Hematopoietic multipotent progenitor cell (in vitro differentiated cells): ENCODE measurements at places on chromosomes 4 and X.

DNA sequence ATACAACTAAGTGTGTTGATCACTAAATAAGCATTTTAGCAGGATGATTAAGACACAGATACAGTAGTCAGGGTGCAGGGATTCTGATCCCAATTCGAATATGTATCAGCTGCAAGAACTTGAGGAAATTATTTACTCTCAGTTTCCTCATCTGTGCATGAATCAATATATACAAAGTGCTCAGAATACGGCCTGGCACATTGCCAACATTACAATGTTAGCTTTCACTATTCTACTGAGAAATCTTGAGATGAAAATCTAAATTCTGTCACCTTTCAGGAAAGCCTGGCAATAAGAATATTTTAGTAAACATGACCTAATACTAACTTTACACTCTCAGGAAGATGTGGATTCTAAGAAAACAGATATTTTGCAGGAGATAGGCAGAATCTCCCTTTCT lies 1001.6 kb upstream of the IGFBP7 start:
- DNase-seq, result no peak

DNA sequence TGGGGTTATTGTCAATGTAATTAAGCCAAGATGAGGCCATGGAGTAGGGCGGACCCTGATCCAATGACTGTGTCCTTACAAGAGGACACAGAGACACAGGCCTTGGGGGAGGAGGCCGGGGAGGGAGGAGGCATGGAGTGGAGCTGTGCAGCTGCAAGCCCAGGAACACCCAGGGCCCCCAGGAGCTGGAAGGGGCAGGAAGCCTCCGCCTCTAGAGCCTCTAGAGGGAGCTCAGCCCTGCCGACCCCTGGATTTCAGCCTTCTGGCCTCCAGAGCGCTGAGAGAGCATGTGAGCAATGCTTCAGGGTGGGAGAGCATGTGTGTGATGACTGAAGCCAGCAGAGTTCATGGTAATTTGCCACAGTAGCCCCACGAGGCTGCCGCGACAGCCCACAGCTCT lies 234.6 kb downstream of the AFAP1 start:
- no peak for DNase-seq

DNA sequence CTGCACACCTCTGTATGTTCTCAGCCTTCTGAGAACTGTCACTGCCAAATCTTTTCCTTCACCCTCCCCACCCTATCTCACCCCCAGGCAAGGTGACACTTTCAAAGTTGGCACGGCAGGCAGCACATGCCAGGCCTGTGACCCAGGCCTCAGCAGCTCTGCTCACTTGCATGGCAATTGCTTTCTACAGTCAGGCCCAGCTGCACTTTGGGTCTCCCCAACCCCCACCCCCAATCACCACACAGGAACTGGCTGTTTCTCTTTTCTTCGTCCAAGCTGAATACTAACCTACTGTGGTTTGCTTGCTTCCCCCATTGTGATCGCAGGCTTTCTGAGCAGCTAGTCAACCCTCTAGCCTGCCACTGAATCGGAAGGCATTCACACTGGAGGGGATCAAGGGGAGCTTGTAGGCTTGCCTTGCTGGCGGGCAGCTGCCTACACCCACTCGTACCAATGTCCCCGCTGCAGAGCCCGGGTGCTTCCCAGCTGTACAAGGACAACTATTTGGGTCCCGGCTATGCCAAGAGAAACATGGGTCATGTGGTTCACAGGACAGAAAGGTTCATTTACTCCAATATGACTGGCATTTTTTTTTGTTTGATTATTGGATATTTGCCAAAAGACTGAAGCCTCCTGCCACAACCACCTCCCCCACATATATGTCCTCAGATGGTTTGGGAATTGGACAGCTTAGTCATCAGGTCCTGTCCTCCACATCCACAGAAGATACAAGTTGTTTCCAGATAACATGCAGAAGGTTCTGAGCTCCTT lies 28.1 kb downstream of the SLC25A43 start:
- peak; percentile 65 for DNase-seq

- no peak for DNase-seq
These were observed 95.4 kb downstream of the MBNL3 start for GRCh38 chrX:132393485-132393884.

DNA sequence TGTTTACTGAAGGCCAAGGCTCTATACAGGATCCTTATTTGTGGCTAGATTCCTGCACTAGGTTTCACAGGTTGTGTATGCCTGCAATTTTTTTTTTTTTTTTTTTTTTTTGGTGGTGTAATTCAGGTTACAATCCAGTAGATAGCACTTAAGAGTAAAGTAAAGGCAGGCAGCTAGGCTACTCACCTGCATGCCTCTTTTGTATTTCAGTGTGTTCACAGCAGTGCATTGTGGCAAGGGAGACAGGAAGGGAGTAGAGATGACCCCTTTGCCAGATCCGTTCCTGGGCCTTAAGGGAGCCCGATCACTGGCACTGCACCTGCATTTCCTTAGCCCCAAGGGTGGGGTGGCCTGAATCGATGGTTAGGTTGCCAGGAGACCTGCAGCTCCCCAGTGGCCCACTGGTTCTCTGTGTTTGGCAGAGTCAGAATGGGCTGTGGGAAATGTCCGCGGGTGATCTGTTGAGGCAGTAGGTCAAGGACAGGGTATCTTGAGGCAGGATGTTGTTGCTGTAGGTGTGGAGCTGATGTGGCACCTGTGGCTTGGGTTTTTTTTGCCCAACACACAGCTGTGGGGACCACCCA lies 374.9 kb upstream of the AADAT start:
- DNase-seq, result no peak

DNA sequence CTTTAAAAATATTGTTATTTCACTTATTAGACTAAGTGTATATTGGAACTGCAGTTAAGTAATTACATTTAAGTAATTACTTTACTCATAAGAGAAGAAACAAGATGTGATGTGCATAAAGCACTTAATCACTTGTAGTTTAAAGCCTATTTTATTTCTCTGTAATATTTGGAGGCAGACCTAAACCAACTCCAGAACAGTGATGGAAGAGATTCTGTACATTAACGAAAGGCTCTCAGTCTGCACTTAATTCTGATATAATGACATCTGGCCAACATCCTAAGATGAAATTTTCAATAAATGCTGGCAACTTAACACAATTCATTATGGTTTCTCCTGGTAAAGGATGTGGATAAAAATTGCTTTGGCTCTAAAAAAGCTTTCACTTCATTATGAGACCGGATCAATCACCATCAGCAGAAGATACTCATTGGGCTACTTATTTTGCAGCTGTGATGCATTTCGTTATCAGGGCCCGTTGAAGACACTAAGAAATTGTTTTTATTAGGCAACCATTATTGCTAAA lies 342.6 kb downstream of the C4orf33 start:
- no peak for DNase-seq

- DNase-seq, result no peak
These were observed 548.7 kb downstream of the DACH2 start for GRCh38 chrX:86696951-86697350.

DNA sequence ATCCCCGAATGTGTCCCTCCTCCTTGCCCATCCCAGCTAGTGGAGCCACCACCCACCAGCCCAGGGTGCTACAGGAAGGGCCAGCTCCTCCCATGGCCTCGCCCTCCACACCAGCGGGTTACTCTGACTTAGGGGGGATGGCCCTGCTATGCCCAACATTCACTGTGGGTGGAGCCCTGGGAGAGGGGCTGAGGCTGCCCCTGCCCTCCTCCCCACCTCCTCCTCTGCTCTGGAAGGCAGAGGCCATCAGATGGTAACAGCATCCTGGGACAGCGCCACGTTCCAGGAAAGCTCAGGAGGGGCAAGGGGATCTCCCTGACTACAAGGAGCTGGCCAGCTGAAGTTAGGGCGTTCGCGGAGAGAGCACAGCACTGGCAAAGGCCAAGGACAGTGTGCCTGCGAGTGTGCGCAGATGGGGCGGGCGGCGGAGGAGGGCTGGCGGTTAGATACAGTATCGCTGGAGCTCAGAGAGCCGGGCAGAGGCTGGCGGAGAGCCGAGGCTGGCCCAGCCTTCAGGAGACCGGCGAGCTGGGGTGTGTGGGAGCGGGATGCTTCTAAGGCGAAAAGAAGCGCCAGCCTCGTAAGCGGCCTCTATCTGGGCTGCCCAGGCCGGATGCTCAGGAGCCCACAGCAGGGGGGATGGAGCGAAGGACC lies 1.5 kb downstream of the JAKMIP1 start:
- no peak for DNase-seq

DNA sequence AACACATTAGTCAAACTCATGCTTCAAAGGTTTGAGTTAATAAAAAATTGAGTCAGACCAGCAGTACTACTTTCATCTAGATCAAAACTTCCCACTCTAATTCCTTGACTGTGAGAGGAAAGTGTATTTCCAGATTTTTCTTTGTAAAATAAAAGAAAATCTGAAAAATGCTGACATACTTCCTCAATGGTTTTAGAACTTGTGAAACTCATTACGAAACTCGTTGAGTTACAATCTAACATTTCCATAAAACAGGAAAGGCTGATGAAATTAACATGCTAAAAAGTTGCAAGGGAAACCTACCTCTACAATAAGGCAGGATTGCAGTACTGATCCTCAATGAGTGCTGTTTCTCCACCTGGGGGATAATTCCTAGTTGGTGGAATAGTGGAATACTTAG lies 217.8 kb upstream of the HCCS start:
- no peak for DNase-seq

DNA sequence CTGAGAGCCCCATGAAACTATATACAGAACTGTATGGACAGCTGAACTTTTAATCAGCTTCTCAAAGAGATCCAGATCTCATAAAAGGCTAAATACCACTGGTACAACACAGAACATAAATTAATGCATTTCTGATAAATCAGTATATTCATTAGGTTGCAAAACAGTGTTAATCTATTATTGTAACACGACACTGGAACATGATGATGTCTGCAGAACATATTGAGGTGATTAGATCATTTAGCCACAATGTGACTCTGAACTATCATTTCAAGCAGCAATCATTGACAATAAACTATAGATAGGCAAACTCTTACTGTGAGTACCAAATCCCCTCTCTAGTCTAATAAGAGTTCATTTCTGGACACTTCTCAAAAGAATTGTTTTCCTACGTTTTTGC lies 50.3 kb downstream of the GASK1B start:
- DNase-seq, result no peak

GRCh38 chrX:40086569-40087335 lies 11.0 kb downstream of the BCOR start:
- no peak for DNase-seq

- DNase-seq, result no peak
These were observed 413.6 kb downstream of the TRIML1 start for GRCh38 chr4:188552741-188553275.

DNA sequence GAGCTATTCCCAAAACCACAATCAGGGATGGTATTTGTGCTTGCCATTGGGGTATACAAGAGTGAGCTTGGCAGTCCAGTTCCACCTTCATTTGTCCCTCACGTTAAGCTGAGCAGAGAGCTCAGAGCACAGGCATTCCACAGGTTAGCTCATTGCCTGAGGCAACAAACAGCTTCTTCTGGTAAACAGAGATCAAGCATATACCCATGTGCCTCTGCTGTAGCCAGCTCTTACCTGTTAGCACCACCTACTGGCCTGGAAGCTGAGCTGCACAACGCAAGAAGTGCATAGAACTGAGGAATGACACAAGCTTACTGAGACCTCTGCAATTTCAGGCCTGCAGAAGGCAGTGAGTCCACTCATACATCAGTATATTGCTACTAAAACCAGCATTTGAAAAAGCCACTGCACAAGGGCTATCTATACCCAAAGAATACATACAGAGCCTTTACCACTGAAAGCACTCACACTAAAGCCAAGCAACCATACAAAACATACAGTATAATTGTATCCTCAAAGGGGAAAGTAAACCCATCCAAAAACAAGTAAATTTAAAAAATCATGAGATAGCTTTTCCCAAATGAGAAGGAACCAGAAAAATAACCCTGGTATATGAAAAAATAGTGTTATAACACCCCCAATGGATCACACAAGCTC lies 258.3 kb upstream of the GABRA2 start:
- no peak for DNase-seq

- DNase-seq, result no peak
These were observed 69.4 kb upstream of the ZNF518B start for GRCh38 chr4:10526429-10527222.

DNA sequence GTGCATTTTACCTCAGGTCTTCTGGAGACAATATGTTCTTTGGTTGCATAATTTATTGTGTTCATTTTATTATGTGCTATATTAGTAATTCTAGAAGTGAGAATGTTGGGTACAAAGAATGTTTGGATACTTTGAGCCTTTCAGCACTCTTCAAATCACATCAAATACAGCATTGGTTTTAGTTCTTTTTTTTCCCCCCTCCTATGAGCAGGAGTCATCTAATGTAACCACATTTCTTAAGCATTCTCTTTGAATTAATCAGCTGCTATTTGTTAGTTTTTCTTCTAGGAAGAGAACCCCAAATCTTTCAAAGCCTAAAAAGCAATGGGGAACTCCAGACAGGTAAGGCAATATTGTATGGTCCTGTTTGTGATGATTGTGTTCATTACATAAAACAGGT lies 46.7 kb downstream of the ARL9 start:
- no peak for DNase-seq

DNA sequence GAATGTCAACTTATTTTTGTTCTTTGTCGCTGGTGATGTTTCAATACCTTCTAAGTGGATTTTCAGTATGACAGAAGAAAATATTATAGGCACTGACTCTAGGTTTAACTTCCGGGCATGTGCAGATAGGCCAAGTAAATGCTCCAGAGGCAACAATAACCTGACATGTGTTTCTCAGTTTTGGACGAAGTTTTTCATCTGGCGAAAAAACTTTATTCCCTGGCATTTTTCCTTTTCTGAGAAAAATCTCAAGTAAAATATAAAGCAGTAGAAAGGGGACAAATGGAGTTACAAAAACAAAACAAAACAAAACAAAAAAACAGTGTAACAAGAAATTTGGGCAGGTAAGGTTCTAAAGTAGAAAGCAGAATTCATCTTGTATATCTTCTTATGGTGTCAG lies 173.5 kb downstream of the ANTXR2 start:
- no peak for DNase-seq

- DNase-seq, result peak; percentile 47
These were observed 10.2 kb downstream of the BEND2 start for GRCh38 chrX:18210470-18210869.

GRCh38 chr4:63620271-63620670 lies 789.0 kb downstream of the TECRL start:
- no peak for DNase-seq
